ENCODE measurements at places on chromosomes 4 and X.

- no peak for DNase-seq
Observed at GRCh38 chr4:3674479-3674851, 91.7 kb upstream of the ADRA2C start.

DNA sequence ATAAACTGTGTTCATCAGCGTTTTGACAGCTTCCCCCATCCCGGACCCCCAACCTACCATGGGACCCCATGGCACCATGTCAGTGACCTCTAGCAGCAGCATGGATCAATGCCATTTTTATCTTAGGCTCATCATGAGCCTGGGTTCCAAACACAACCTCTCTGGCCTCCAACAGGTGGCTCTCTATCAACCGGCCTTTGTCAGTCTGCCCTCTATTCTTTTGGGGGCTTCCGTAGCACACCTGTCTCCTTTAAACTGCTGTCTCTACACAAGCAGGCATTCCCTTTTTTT, 721 bp upstream of the TMEM150C start:
- no peak for DNase-seq

DNA sequence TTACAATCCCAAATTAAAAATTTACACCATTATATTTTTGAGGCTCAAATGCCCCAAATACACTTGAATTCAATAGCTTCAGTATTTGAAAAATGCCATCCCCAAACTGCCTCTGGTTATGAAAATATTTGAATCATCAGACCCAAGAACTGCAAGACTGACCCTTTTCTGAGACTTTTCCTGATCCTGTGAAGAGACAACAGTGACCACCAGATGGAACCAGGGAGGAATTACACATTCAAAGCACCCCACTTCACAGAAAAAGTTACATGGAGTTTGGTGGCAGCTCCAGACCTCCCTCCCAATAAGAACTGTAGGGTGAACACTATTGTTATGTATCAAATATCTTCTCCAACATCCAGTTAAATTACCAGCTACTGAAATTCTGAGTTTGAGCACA, 44.0 kb upstream of the SCD5 start:
- DNase-seq = peak; percentile 29

DNA sequence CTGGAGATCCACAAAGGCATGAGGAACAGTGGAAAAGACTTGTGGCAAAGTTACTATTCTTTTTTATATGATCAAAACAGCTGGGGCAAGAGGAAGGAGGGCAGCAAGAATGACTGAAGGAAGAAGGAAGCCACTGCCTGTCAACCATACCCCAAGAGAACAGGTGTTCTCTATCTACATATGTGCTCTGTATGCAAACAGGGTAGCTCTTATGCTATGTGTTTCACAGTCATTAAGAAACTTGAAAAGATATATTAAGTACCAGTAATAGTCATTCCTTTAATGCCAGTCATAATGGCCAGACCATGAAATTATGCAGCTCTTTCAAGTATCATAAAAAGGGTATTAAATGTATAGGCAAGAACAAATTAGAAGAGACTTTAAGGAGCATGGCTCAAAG, 363.9 kb downstream of the KLHL13 start:
- DNase-seq = no peak

- no peak for DNase-seq
Observed at GRCh38 chr4:132328761-132329160, 820.3 kb upstream of the PCDH10 start.

DNA sequence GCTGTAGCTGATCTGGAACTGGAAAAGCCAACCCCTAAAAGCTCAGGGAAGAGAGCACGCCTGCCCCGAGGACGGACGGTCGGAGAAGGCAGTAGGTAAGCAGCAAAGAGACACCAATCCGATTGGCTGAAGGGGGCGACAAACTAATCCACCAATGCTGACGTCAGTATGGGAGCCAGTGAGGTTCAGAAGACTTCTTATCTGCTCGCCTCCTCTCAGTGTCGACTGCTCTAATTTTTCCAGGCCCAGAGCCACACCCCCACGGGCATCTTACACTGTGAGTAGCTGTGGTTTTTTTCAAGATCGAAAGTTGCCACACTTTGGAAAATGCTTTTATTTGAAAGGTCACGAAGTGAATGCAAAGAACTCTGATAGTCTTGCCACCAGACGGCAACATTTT, at the start of gene DCAF8L1:
TSS of gene DCAF8L1 (minus strand) at position 101 of the 400 bp plus-strand sequence. CDS start 115 bp downstream, outside the sequence.
- no peak for DNase-seq

GRCh38 chrX:123822965-123823364, 36.9 kb upstream of the XIAP start:
- no peak for DNase-seq

- no peak for DNase-seq
Observed at GRCh38 chr4:183392377-183392776, 52.1 kb upstream of the CDKN2AIP start.

GRCh38 chr4:187227907-187228704, 504.4 kb upstream of the FAT1 start:
- DNase-seq = no peak

DNA sequence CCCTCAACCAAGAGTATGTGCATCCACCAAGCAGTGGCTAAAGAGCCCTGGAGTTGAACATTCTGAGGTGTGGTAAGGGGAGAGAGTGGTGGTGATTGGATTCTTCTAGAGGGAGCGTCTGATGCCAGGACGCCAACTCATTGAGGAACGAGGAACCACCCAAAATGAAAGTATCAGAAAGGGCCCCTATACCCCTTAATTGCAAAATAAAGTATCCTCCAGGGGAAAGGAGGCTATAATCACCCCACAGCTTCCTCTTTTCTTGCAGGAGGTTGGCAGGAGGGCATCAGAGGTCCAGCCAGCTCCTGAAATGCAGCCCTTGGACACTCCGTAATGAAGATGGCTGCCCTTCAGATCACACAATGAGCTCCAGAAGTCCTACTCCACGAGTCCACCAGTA, 5.3 kb upstream of the KIAA1210 start:
- DNase-seq = no peak

GRCh38 chrX:137424679-137425078, 141.2 kb upstream of the ZIC3 start:
- DNase-seq = no peak

Measured in fibroblast of mammary gland (primary cell).